NCI-H2081 (cell line): ENCODE measurements at places on chromosomes 12 and 14.

DNA sequence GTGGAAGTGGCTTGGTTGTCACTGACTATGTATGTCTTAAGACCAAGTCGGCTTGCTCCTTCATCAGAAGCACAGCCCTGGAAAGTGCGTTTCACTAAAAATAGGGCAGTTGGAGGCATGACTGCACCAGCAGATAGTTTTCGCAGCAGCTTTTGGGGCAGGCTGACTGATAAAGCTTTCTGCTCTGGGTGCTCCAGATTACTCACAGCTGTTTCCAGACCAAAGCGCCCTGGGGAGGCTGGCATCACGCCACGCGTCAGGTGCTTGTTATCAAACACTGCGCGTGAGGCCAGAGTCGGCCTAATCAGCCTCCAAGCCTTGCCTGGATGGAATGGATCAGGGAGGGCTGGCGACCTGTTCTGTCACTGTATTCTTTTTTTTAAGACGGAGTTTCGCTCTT, 13.3 kb upstream of the LRRC10 start:
- DNase-seq: peak; percentile 79

GRCh38 chr12:96445691-96446583, 43.4 kb upstream of the CFAP54 start:
- no peak for DNase-seq

GRCh38 chr12:91704446-91704845, 441.2 kb downstream of the BTG1 start:
- peak; percentile 11 for DNase-seq

GRCh38 chr14:95575840-95576473, 41.1 kb downstream of the GLRX5 start:
- DNase-seq: no peak

- no peak for DNase-seq
Measured at GRCh38 chr12:44521702-44522101, 354.4 kb downstream of the NELL2 start.

DNA sequence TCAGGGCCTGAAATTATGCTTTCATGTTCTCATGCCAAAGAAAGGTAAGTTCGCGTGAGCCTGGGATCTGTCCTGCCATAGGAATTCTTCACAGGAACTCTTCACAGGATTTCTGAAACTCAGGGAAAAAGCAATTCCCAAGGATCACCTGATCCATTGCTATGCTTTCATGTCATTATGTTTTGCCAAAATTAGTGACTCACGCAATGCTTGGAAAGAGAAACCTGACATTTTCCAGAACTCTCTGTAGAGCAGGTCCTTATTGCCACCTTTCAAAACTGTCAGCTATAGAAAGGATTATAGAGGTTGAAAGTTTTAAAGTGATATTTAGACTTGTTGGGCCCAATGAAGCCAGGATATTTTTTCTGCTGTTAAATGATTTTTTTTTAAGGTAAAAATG, 6.3 kb upstream of the KCNJ8 start:
- DNase-seq: no peak

GRCh38 chr12:26102953-26103352, 21.9 kb downstream of the BHLHE41 start:
- no peak for DNase-seq

DNA sequence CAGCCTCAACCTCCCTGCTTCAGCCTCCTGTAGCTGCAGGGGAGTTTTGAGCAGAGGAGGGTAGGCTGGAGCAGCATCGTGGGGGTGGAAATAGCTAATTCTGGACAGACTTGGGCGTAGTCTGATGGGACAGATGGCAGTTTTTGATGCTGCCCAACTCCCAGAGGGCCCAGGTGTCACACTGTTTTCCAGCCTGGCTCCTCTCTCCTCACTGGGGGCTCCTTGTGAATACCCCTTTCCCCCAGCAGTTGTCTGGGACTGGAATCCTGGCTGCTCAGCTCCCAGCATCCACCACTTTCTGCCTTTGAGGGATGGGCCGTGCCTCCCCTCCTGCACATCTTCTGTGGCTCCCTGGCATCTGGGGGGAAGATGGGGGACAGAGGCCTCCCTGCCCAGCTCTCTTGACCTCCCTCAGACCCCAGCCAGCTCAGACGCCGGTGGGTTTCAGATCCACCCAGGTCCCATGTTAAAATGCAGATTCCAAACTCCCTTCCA, 34.0 kb downstream of the SH2B3 start:
- DNase-seq: no peak

DNA sequence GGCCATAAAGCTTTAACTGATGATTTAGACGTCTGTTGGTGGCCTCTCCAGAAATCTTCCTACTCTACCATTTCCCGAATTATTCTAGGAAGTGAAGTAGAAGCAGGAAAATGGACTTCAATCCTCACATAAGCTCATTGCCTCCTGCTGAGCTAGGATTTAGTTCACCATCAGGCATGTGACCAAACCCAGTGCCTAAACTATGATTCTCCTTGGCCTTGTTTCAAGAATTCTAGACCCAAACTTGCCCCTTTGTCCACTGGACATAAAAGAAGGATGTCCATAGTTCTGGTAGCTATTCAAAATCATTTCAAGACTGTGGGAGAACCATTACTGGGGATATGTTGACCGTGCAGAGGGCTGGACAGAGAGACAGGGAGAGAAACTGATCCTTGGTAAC, 105.8 kb downstream of the C12orf50 start:
- DNase-seq: no peak

GRCh38 chr12:120784804-120785203, 59.2 kb downstream of the ACADS start:
- DNase-seq: no peak

DNA sequence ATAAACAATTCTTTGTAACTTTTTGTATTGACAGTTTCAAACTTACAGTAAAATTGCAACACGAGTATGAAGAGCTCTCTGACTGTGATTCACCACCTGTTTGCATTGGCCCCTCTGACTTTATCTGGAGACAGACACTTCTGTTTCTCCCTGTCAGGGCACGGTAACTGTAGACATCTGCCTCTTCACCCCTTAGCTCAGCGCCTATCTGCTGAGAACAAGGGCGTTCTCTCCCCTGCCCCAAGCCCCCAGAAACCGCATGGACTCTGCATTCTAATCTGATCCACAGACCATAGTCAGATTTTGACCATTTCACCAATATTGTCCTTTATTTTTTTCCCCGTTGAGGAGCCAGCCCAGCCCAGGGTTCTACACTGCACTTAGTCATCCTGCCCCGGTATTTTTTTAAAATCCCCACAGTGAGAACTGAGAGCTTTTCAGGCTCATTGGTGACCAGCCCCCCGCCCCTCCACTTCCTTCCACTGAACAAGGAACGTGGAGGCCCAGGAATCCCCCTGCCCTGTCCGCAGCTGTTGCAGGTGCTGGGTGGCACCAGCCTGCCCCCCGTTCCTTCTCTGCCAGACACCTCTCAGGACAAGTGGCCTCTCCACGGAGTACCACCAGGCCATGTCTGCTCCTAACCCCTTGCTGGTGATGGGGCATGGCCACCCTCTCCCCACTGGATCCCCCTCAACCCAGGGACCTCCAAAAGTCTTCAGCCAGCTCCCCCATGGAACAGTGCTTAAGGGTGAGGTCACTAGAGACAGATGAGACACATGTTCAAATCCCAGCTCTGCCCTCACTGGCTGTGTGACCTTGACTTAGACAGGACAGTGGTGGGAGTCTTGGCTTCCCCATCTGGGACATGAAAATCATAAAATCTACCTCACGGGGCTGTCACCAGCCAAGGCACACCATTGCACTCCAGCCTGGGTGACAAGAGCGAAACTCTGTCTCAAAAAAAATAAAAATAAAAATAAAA, 11.2 kb downstream of the RHOF start:
- DNase-seq: no peak

GRCh38 chr12:123388951-123389559, 5.1 kb downstream of the KMT5A start:
- DNase-seq: no peak

- no peak for DNase-seq
Measured at GRCh38 chr14:67738740-67739504, 37.2 kb downstream of the RDH12 start.

DNA sequence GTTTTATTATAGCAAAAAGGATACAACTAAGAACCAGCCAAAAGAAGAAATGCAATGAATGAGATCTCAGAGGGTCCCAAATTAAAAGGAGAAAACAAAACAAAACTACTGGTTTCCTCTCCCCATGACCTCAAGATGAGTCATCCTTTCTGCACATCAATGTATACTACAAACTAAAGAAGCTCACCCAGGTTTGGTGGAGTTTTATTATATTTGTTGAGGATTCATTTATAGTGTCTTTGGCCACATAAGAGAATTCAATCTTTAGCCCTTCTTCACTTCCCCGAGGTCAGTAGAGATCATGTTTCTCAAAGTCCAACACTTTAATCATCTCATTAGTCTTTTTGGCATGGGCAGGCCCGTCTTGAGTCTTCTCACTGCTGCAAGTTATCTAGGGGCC, 210.6 kb downstream of the SLC6A15 start:
- DNase-seq: no peak

DNA sequence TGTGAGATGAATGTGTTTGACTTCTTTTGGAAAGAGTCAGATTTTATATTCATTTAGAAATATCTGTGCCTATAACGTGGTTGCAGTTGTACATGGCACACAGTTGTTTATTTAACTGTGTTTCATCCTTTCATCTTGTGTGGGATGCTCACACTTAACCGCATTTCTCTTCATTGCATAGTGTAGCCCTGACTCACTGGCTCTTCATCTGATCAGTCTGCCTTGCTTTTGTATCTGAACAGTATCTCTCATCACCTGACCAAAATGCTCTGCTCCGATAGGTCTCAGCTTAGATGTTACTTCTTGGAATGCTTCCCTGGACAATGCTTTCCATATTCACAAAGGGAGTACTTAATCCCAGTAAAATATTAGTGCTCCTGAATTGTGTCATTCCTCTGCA, 83.4 kb downstream of the PDE3A start:
- no peak for DNase-seq

GRCh38 chr14:74965486-74966153, 10.2 kb upstream of the PGF start:
- DNase-seq: no peak

DNA sequence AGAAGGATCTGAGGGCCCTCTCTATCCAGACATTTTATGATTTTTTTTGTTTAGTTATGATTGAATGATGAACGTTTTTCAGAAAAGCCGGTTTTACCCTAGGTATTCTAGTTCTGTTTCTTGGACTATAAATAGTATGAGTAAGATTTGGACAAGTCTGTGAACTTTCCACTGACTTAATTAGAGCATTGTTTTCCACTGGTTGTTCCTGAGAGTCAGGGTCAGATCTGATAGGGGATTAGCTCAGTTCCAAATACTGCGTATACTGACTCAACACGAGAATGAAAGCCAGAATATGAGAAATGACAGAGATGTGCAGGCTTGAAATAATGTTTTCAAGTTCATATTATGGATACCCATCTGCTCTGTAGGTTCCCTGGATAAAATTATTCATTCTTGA, 361.6 kb downstream of the AEBP2 start:
- no peak for DNase-seq

DNA sequence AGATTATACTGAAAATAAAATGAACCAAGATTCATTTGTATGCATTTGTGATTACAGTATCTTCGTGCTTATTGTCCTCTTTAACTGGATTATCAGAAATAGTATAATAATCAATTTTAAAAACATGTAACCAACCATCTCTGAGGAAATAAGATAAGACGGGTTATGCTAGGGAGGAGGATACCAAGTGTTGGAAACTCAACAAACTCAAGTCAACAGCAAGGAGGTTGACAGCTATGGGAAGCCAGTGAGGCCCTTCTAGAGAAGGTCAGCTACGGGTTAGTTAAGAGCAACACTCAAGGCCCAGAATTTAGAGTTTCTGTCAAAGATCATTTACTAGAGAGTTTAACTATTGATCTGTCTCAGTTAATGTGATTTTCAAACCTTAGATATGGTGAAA, 137.2 kb downstream of the PDZRN4 start:
- DNase-seq: no peak
